SK-N-DZ (cell line): ENCODE measurements at places on chromosomes 7 and 10.

DNA sequence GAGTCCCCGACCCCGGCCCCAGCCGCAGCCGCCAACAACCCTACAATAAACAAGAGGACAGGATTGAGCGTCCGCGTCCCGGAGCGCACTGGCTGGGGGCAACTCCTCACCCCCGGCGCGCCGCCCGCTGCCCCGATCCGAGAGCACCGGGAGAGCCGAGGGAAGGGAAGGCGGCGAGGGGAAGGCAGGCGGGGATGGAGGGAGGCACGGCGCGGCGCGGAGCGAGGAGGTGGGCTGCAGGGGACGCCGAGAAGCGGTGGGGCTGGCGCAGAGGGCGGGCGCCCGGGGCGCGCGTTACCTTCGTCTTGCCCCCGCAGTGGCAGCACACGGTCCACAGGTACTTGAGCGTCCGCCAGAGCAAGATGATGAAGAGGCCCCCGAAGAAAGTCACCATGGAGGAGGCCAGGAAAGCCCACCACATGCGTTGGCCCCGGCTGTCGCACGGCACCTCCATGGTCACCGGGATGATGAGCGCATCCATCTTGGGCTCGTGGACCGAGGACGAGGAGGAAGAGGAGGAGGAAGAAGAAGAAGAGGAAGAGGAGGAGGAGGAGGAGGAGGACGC, 559 bp downstream of the KCNMA1 start:
- no peak for DNase-seq

DNA sequence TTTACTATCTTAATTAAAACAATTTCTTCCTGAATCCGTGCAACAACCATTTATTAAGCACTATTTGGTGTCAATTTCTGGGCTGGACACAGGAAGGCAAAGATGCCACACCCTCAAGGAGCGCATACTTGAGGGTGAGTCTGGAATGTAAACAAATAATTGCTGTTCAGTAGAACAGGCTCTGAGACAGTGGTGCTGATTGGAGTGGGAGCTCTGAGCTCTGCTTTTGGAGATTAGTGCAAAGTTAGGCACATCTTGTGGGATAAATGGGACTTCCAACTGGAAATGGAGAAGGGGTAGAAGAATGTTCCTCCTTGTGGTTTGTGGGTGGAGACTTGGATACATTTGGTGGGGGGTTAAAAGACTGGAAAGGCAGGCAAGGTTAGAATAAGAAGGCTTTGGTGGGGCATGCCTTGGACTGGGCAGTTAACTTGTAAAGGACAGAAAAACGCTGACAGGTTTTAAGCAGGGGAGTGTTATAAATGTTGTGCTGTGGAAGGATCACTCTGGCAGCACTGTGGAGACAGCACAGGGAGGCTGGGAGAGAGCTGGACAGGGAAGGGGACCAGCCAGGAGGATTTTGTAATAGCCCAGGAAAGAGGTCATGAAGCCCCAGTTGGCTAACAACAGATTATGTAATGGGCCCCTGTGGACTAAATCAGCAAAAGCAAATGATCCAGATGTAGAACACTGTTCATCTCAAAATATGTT, 80.7 kb downstream of the ZNF365 start:
- DNase-seq: no peak

DNA sequence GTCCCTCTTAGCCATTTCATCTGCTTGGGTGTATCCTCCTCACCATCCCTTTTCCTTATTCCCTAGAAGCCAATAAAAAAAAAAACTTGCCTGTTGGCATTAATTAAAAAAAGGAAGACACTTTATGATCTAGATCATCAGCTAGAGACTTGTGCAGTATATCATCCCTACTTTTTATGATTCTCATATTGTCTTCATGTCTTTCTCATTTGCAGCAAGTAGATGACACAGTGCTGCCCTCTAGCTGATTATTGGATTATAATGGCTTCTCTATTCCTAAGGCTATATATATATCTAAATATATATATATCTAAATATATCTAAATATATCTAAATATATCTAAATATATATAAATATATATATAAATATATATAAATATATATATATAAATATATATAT, 272.4 kb upstream of the LRGUK start:
- peak; percentile 48 for DNase-seq

DNA sequence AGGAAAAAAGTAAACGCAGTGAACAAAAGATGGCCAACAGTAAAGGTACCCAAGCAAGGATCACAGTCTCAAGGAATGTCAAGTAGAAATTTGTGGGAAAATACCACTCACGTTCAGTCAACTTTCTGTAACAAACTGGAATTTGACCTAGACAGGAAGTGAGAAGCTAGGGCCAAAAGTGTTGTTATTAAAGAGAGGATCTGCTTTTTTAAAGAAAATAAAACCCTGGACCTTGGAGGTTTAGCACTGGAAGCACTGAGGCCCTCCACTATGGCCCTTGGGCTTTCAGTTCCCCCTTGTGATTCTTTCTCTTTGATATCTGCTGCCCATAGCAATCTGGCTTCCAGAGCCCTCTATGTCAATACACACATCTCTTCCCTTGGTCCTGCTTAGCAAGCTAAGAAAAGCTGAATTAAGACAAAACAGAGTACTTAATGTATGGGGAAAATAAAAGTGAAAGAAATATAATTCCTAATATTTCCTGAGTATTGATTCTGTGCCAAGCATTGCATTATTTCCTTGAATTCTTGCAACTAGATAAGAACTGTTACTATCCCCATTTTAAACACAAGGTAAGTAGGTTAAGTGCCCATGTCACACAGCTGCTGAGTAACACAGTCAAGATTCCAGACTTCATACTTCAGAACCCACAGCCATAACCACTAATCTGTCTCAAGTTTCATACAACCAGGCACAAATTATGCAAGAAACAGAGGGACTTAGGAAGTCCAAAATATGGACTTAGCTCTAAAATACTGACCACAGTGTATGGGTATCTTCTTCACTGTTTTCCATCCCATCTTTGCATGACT, 2.6 kb upstream of the ZNF438 start:
- DNase-seq: no peak

GRCh38 chr10:82811621-82812020, 936.6 kb downstream of the NRG3 start:
- DNase-seq: no peak

- no peak for DNase-seq
Measured at GRCh38 chr7:154375956-154376355, 323.8 kb downstream of the DPP6 start.

DNA sequence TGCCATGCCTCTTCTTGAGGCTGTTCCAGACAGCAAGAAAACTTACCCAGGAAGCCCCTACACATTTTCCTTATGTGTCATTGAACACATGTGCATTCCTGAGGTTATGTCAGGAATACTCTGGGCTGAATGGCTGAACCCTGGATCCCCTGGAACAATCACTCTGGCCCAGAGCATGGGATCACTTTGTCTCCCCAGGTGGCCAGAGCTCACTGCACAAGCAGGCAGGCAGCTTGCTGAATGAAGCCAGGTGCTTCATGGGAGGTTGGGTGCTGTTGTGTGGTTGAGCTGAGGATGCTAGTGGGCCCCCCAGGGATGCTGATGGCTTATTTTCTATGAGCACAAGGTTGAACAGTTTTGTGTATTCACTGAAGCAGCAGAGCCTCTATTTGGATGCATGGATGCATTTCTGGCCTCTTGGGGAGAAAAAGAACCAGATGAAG, 54.7 kb upstream of the NPTX2 start:
- DNase-seq: no peak

DNA sequence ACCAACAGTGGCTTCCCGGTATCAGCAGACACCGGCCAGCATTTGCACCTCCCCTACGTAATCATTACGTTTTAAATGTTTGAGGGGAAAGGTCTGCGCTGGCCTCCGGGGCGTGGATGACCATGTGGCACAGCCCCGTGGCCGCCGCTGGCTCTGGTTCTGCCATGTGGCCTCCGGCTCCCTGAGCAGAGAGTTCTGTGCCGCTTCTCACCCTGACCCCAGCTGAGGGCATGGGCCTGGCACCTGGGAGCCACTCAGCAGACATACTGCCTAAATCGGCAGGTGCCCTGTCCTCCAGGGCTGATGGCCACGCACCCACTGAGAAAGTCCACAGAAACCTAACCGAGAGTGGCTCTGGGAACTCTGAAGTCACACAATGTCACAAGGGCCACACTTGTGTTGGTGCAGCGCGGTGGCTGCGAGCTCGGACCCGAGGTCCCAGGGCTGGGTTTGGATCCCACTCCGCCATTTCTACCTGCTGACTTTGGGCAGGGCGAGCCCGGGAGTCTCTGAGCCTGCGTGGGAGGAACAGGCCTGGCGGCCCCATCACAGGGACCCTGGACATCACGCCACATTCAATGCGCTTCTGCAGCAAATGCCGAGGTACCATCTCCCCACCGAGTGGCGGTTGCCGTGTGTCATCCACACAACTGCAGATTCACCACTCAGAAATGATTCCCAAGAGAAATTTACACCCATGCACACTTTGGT, 25.3 kb downstream of the CFAP46 start:
- DNase-seq: no peak

GRCh38 chr7:64706625-64707292, 40.8 kb downstream of the ZNF107 start:
- no peak for DNase-seq

DNA sequence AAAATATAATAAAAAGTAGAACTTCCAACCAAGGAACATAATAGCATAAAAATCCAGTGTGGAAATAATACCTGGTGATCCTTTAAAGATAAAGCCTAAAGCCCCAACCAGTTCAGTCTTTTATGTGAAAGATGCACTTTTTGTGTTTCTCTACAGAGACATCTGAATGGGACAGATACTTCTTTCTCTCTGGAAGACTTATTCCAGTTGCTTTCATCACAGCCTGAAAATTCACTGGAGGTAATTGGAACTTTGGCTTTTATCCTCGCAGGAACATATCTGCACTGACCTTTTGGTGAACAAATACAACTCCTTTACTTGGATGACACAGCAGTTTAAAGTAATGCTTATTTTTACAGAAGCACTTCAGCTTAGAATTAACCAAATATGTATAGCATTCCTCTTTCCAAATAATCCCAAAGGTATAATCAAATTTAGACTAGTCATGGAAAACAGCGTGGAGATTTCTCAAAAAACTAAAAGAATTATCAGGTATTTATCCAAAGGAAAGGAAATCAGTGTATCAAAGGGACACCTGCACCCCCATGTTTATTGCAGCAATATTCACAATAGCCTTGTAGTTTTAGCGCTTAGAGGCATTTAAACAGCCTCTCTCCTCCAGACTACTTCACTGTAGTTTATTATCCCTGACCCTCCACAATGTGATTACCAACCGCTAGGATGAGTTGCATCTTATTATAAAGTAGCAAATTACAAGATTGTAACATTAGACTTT, 16.8 kb downstream of the HNRNPA2B1 start:
- DNase-seq: no peak

GRCh38 chr10:78448470-78448869, 414.8 kb downstream of the RPS24 start:
- no peak for DNase-seq

GRCh38 chr7:54843841-54844355, 84.9 kb upstream of the SEC61G start:
- no peak for DNase-seq

DNA sequence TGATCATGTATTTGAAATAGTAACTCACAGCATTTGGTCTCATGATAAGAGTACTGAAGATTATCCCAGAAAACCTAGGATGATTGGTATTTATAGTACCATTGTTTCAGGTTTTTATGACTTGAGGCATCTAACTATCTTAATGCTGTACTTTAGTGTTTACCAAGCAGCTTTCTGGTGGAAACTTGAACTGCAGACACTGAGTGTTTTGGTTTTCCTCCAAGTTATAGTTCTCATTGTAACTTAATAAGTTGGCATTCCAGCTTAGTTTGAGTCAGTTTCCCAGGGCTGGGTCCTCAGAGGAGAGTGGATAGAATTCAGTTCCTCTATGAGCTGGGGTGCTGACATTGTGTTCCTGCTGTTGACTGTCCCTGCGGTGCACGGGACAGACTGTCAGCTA, 50.4 kb downstream of the SEC23IP start:
- DNase-seq: no peak

- no peak for DNase-seq
Measured at GRCh38 chr10:6482737-6483357, 97.2 kb downstream of the PRKCQ start.

GRCh38 chr10:12214763-12215218, 18.8 kb downstream of the CDC123 start:
- DNase-seq: peak; percentile 48

- no peak for DNase-seq
Measured at GRCh38 chr10:98971464-98971863, 264.2 kb downstream of the HPSE2 start.

GRCh38 chr10:101616415-101617101, 28.4 kb downstream of the DPCD start:
- DNase-seq: no peak

- DNase-seq: no peak
Measured at GRCh38 chr10:14150526-14150925, 180.2 kb downstream of the FRMD4A start.

DNA sequence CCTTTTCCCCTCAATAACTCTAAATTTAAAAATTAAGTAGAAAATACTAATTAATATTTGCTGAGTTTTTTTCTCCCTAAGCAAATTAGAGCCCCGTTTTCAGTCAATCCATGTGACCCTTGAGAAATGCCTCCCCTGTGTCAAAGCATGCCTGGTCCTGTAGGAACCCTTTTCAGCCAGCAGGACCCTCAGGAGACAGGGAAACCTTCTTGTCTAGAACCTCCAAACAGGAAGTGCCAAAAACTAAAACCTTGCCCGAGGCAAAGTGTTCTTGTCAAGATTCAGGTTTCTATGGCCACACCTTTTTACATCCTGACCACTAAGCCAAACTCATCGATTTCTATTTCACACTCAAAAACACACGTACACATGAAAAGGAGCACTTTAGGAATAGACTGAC, 60.1 kb upstream of the NFE2L3 start:
- no peak for DNase-seq

DNA sequence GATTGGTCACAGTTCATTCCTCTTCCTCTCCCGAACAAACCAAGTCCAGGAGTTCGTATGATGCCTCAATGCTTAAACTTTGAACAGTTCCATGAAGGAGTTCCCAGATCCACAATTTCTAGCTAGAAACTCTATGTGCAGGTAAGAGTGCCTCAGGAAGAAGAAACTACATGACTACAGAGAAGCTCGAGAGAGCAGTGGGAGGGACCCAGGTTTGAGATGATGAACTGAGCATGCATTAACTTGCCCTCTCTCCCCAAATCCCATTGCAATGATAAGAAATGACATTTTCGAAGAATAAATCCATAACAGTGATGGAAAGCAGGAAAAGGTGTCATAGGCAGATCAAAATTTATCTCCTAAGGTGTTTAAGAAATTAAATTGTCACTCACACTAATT, 140.6 kb upstream of the JCAD start:
- DNase-seq: no peak
